Bronchial epithelial cell (primary cell): ENCODE measurements at places on chromosomes 1 and 21.

- no peak for DNase-seq
These were observed 257.7 kb downstream of the ATG4C start for GRCh38 chr1:63041660-63042059.

DNA sequence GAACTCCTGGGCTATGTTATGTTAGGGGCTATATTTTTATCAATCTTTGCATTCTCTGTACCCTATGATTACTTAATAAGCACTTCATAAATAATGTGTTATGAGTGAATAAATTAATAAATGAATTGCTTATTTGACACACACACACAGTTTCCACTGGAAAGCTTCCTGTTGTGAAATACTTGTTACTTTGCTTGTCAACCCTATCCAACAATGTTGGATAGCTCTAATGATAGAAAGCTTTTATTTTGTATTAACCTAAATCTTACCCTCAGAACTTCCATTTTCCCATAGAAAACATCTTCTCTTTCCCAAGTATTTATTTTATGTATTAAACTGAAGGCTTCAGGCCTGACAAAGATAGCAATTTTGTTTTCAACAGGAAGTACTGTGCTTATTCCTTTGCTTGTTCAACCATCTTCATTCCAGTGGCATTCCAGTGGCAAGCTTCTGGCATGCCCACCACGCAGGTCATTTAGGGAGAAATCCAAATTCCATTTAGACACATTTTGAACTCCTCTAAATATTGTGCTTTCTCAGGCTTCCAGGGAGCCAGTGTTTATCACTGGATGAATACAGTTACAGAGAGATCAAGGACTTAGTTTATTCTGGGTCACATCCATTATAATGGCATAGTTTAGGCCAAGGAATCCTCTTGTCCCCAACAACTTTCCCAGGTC, 134.4 kb downstream of the TGFB2 start:
- DNase-seq: no peak

GRCh38 chr1:3696689-3697088, 44.4 kb downstream of the TP73 start:
- no peak for DNase-seq

GRCh38 chr1:243963571-243963970, 87.5 kb upstream of the ZBTB18 start:
- DNase-seq: no peak

GRCh38 chr1:25028907-25029599, 99.0 kb upstream of the RUNX3 start:
- DNase-seq: no peak
